ENCODE measurements at places on chromosomes 16 and 17. TPM values are rescaled to one million over a fixed set of nuclear protein-coding genes. Genes with fewer than 3 reads are reported as not detected.

- no peak for DNase-seq
- H3K27me3 ChIP-seq, result no peaks in the 10 kb centered on the region
- H3K27ac ChIP-seq, result no peak overlapping the region
- peaks cover 10% of the 10 kb centered on the region for H3K36me3 ChIP-seq
Observed at GRCh38 chr16:89581861-89582563, 6.5 kb downstream of the CPNE7 start.

- H3K4me3 ChIP-seq, result no peak overlapping the region
- peak; percentile 45 for DNase-seq
- peaks cover 3% of the 10 kb centered on the region for H3K36me3 ChIP-seq
- no peaks in the 10 kb centered on the region for H3K27me3 ChIP-seq
- H3K4me1 ChIP-seq, result peaks cover 23% of the 10 kb centered on the region
Observed at GRCh38 chr17:54968988-54969332, 395 bp downstream of the STXBP4 start.

DNA sequence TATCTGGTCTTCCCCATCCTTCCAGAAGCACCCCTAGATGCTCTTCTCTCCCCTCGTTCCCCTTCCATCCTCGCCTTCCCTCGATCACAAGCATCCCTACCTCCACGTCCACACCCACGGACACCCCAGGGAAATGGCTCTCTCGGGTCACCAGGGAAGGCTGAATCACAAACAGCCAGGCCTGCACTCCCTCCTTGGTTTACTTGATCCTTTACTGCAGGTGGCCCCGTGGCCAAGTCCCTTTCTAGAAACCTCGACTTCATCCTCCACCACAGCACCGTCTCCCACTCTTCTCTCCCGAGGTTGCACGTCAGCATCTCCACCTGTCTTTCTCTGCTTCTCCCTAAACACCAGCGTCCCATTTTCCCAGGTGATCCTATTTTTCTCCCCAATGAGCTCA is 6.5 kb upstream of the RBFOX3 start:
- peaks cover 17% of the 10 kb centered on the region for H3K27me3 ChIP-seq
- no peak for DNase-seq
- H3K27ac ChIP-seq, result no peak overlapping the region
- no peaks in the 10 kb centered on the region for H3K36me3 ChIP-seq
- no peaks in the 10 kb centered on the region for H3K4me1 ChIP-seq

- no peaks in the 10 kb centered on the region for H3K4me1 ChIP-seq
- H3K4me3 ChIP-seq, result no peak overlapping the region
- H3K27ac ChIP-seq, result no peak overlapping the region
- no peaks in the 10 kb centered on the region for H3K27me3 ChIP-seq
Observed at GRCh38 chr16:66714654-66715307, 18.2 kb upstream of the CMTM4 start.

WWP2 gene
- 44.6 TPM for total RNA-seq
